Inflammatory macrophage (primary cell): ENCODE measurements at places on chromosomes 7 and 10.
A peak's percentile ranks its signal among the peaks of the same experiment; 100 is the strongest.

GRCh38 chr7:25841575-25841974 lies 310.4 kb upstream of the NFE2L3 start:
- DNase-seq = no peak

GRCh38 chr10:128337860-128338378 lies 211.7 kb upstream of the MKI67 start:
- no peak for DNase-seq

DNA sequence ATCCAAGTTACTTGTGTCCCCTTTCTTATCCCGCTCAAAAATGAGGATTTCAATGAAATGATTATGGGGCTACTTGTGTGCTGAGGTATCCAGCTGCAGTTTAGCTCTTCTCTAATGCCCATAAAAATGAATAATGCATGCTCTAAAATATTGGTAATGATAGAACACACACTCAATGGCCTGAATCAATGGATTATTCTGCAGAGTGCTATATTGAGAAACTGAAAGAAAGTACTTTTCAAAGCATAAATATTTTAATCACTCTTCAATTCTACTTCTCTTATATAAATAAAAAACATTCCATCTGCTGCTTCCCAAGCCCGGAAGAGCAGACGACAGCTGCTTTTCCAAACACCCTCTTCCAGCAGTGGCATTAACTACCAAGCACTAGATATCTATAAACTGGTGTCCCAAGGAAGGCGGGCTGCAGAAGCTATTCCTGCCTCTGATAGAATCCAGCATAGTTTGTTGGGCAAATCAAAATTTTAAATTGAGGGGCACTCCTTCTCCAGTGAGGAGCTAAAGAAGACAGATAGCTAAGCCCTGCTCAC lies 284.9 kb upstream of the AOAH start:
- no peak for DNase-seq

DNA sequence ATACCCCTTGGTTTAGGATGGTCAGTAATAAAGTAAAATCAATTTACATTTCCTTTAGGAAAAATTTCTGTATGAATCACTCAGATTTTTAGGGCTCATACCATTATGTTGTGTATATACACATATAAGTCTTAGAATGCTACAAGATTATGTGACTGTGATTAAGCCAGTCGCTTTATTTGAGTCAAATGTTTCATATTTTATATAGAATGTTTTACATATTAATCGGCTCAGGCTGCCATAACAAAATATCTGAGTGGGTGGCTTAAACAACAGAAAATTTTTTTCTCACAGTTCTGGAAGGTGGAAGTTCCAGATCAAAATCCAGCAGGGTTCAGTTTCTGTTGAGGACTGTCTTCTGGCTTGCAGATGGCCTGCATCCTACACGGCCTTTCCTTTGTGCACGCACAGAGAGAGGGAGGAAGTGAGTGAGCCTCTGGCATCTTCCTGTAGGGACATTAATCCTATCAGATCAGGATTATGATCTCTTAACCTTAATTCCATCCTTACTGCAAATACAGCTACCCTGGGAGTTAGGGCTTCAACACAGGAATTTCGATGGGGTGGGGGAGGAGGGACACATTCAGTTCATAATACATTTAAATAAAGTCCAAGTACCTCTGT lies 198.0 kb downstream of the PHF14 start:
- no peak for DNase-seq

DNA sequence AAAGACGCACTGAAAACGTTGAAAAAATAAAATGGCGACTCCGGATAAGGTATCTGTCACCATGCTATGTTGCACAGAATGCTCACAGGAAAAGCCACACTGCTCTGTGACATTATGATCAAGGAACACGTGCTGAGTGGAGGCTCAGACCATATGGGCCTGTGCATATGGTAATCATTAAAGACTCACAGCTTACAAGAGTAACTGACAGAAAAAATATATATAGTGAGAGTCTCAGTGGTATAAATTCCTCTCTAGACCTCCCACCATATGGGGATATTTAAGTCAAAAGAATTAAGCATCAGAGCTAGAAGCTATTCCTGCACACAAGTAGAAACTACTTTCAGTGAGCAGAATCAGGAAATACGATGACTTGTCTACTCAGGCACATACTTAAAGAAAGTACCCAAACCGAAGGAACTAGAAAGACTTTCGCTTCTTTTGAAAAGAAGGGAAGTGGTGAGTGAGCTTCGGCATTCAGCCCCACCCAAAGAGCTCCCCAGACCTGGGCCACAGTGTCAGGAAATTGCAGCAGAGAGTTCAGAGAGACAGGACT lies 65.1 kb upstream of the MPP7 start:
- DNase-seq = peak; percentile 91

DNA sequence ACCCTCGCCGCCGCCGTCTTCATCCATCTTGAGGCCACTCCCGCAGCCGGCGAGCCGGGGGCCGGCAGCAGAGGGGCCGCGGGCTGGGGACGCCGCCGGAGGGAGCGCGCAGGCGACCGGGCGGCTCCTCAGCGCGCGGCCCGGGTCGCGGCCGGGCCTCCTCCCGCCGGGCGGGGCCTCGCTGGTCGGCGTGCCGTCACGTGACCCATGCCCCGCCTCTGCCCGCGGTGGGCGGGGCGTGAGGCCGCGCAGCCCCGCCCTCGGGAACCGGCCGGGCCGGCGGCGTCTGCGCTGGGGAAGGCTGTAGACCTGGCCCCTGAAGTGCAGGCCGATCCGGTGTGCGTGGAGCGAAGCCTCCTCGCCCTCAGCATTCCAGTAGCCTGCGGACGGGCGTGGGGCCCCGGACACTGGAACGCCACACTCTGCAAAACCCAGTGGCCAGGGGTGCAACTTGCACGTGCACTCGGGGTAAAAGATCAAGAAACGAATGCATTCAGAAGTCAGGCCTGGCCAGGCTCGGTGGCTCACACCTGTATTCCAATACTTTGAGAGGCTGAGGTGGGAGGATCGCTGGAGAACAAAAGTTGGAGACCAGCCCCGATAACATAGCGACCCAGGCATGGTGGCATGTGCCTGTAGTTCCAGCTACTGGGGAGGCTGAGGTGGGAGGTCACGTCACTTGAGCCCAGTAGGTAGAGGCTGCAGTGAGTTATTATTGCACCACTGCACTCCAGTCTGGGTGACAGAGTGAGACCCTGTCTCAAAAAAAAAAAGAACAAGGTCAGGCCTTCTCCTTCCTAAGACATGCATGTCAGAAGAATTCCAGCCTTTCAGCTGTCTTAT lies at the start of gene CYTH3:
Gene CYTH3, minus strand, starts transcription at position 144 of the 843 bp plus-strand sequence. Its CDS starts 117 bp downstream, at position 27.
- DNase-seq = peak; percentile 85

DNA sequence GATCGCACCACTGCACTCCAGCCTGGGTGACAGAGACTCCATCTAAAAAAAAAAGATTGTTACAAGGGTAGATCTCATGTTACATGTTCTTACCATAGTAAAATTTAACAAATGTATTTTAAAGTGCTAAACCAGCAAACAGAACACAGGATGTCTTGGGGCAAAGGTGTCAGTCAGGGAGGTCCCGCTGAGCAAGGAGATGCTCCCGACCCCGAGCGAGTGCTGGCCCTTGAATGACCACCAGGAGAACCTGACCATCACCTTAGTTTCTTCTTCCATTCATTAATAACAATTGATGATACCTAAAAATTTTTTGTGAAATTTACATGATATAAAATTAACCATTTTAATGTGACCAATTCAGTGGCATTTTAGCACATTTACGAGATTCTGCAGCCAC lies 241.6 kb upstream of the GPR26 start:
- DNase-seq = no peak
